ENCODE measurements at places on chromosomes 6 and 20.

- DNase-seq, result no peak
Measured at GRCh38 chr6:113690281-113691259, 166.6 kb upstream of the MARCKS start.

GRCh38 chr6:7785243-7786035 is 59.5 kb downstream of the BMP6 start:
- no peak for DNase-seq

DNA sequence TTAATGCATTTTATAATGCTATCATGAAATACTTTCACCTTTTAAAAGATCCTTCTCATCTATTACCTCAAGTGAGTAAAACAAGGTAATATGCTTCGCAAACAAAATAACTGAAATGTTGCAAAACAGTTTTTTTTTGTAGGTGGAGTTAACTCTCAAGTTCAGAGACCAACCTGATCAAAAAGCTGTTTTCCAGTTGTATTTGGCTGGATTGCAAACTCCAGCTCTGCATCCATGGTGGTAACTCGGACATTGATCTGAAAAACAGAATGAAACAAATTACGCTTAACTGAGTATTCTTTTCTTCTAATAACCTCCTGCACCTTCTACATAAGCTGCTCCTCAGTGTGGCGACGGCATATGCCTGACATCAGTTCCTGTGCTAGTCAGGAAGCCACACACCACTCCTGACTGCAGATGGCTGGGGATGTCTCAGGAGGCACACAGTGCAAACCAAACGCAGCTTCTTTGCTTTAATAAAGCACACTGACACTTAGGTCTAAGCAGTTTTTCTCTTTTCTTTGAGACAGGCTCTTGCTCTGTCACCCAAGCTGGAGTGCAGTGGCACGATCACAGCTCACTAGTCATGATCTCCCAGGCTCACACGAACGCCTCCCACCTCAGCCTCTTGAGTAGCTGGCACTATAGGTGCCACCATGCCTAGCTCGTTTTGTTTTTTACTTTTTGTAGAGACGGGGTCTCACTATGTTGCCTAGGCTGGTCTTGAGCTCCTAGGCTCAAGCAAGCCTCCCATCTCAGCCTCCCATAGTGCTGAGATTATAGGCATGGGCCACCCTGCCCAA is 29.9 kb downstream of the EZR start:
- DNase-seq, result no peak

GRCh38 chr6:137095651-137096238 is 51.0 kb upstream of the IL20RA start:
- DNase-seq, result no peak

DNA sequence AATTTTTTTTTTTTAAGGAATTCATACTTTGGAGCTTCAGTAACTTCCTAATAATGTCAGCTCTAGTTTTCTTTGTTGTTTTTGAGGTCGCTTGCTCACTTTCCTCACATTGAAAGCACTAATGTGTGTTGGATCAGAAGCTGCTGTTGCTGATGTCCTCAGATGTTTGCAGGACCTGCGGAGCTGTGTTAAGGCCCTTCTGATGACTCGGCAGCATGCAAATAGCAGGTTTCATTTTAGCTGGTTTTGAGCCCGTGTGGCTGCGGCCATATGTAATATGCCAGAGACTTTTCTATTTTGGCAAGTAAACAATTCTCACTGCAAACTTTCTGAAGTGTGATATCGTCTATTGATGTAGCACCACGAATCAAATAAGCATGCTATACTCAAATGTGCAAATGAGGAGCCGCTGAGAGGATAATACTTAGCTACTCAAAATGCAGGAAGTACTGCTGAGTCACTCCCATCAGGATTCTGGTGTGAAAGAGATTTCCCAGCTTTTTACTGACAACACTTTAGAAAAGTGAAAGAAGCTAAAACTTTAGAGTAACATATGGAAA is 187.8 kb downstream of the SASH1 start:
- no peak for DNase-seq

- DNase-seq, result no peak
Measured at GRCh38 chr20:48003021-48003420, 217.7 kb upstream of the SULF2 start.

- DNase-seq, result no peak
Measured at GRCh38 chr6:119116712-119117281, 38.3 kb upstream of the FAM184A start.

GRCh38 chr6:4545893-4546292 is 230.3 kb upstream of the CDYL start:
- no peak for DNase-seq

DNA sequence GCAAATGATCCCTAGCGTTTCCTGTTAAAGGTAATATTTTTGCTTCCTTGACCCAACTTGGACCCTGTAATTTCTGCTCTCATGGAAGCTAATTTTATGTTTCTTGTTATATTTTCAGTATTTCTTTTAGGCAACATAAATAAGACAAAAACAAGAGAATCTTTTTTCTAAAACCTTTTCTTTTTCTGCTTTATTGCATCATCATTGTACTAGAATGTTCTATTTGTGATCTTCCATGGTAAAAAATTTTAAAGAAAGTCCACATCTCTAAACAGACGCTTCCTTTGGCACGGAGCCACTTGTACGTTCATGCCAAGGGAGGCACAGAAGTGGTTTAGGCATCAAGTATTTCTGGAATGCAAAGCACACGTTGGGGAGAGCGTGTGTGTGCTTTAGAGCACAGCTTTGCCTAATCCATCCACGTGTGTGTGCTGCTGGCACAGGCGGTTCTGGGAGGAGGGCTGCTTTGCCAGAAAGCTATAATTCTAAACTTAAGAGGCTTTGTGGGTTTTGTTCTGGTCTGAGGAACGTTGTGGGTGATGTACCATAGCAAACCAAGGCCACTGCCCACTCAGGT is 98.3 kb downstream of the SASH1 start:
- no peak for DNase-seq

Measured in Caco-2 (cell line).